Cardiac atrium fibroblast (primary cell): ENCODE measurements at places on chromosomes 7 and 10. TPM values are rescaled to one million over a fixed set of nuclear protein-coding genes. Genes with fewer than 3 reads are reported as not detected.

The PRLHR gene
- not detected in 2 replicates for total RNA-seq

The SLIT1 gene
- total RNA-seq: not detected in 2 replicates

The CACNB2 gene
- 0.32 TPM in 1 of 2 replicates, not detected in the other for total RNA-seq

The ADAM22 gene
- total RNA-seq: 0.16 and 0.54 TPM in 2 replicates

The FAM25G gene
- not detected in 2 replicates for total RNA-seq

The TMEM176A gene
- not detected in 2 replicates for total RNA-seq

The CCDC136 gene
- 0.18 and 1.6 TPM in 2 replicates for total RNA-seq

The PRKG1 gene
- 14.7 and 23.5 TPM in 2 replicates for total RNA-seq

The ANKRD1 gene
- total RNA-seq: 178 and 184 TPM in 2 replicates
